ENCODE measurements at places on chromosomes 2 and 18.

DNA sequence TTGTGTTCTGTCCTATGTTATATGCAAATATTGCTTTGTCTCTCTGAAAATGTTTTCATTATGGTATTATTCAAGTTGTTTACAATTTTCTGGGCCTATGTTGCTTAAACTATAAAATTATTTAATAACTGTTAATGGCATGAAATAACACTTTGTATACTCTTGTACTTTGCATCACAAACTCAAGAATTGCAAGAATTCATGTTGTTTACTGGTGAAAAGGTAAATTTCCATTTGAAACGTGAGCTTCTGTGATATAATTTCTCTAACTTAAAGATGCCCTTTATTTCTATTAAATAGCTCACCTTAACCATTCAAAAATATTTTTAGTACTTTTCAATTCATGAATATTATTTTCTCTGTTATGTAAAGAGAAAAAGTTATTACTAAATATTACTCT, 1504.2 kb downstream of the SUCLG1 start:
- DNase-seq: no peak

DNA sequence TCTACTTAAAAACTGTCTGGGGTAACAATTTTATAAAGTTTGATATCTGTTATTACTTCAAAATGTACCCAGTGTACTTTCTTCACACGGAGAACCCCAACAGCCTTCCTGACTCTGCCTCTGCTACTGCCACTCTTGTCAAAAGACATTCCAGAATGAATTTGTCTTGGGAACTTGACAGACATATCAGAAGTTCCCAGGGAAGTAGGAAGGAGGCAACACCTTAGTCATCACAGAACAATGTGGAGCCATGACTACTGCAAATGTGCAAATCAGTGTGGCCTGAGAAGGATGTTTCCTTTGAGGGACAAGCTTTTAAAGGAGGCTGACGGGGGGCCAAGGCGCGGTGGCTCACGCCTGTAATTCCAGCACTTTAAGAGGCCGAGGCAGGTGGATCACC, 133.8 kb upstream of the RNF152 start:
- no peak for DNase-seq

DNA sequence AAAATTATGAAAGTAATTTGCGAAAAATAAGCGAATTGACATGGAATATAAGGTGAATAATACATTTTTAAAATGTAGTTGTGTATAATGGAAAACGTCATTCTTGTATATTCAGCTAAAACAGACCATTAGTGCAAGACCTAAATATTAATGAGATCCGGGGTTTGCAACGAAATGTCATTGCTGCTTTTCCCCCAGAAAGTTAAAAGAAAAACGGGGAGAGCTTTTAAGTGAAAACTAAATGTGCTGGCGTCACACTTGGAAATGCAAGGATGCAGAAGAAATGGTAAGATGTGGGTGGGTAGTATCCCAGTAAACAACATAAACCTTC, 491 bp upstream of the SGO2 start:
- DNase-seq: no peak

DNA sequence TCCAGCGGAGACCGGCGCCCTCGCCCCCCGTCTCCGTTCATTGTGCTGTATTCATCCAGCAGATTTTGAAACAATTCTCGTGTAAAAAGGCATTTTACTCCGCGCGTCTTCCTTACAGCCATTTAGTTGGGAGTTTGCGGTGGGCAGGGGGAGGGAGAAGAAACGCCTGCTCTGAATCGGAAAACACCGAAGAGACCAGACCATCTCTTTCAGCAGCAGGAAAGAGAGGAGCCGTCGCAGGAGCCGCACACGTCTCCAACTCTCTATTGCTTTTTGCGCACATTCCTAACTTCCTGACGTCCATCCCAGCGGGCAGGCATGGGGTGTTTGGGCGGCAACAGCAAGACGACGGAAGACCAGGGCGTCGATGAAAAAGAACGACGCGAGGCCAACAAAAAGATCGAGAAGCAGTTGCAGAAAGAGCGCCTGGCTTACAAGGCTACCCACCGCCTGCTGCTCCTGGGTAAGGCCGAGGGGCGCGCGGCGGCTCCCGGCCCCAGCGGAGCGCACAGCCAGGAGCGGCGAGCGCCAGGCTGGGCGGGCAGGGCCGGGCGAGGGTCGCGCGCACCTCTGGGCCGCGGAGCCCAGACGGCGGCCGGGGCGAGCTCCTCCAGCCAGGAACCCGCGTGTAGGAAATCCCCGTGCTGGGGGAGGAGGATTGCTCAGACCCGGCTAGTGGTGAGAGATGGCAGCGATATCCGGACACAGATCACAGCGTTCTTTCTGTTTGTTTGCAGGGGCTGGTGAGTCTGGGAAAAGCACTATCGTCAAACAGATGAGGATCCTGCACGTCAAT, 63.2 kb downstream of the GNAL start:
- DNase-seq: no peak

Measured in stimulated activated CD8-positive, alpha-beta memory T cell treated with anti-CD3 and anti-CD28 coated beads, Interleukin-15, amount 100 ng/mL, for 4 hours (primary cell).